ENCODE measurements at places on chromosomes 7 and 10.

GRCh38 chr10:17648243-17649035, 4.5 kb downstream of the STAM start:
- DNase-seq: peak; percentile 37

GRCh38 chr7:74199551-74200355, 10.1 kb upstream of the LAT2 start:
- no peak for DNase-seq

- peak; percentile 41 for DNase-seq
Observed at GRCh38 chr7:45259966-45260646, 102.5 kb downstream of the RAMP3 start.

DNA sequence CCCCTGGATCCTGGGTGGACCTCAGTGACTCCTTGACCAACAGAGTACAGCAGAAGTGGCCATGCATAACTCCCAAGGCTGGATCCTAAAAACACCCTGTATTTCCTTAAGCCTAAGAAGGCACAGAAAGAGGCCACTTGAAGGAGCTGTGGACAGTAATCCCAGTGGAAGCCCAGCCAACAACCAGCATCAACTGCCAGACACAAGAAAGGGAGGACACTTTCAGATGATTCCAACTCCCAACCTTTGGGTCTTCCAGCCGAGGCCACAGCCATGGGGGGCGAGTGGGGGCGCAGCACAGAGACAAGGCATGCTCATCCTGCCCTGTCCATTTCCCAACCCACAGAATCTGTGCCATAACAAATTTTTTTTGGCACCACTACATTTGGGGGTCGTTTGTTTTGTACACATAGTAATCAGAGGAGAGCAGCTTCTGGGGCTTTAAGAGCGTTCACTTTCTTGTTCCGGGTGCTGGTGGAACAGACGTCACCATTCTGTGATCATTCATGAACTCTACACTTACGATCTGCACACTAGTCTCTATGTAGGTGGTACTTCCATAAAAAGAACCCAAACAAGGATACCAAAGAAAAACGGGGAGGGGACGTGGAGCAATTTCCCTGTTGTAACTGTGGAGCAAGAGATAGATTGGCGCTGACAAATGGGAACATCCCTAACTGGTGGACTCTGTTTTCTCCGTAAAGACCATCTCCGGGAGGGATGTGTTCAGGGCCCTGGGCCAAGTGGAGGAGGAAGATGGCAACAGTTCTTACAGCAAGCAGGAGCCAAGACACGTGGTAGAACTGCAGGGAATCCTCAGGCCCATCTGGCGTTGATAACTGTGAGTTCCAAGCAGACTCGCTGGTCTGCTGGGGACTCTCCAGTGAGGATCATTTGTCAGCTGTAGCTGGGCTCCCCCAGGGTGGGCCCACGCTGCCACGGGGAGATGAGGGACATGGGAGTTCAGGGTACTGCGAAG, 6.0 kb upstream of the SLC29A3 start:
- no peak for DNase-seq

GRCh38 chr10:133260895-133261725, 15.6 kb downstream of the ADAM8 start:
- peak; percentile 37 for DNase-seq

GRCh38 chr7:93957767-93958166, 36.2 kb downstream of the GNG11 start:
- DNase-seq: no peak

DNA sequence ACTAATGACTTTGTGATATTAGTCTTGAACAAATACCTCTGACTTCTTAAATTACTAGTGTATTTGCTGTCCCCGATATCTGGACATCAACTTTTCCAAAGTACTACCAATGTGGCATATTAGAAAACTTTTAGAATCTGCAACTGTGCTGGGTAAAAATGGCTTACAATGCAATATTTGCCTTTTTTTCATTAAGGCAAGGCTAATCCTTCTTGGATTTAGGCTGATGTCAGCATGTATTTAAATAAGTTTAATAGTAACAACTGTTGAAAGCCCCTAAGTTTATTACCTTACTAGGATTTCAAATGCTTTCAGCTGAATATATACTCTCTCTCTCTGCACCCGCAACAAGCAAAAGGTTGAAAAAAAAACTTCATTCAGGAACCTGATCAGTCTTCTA, 1232.3 kb downstream of the REEP3 start:
- no peak for DNase-seq

GRCh38 chr10:17062493-17062892, 67.1 kb downstream of the CUBN start:
- no peak for DNase-seq

DNA sequence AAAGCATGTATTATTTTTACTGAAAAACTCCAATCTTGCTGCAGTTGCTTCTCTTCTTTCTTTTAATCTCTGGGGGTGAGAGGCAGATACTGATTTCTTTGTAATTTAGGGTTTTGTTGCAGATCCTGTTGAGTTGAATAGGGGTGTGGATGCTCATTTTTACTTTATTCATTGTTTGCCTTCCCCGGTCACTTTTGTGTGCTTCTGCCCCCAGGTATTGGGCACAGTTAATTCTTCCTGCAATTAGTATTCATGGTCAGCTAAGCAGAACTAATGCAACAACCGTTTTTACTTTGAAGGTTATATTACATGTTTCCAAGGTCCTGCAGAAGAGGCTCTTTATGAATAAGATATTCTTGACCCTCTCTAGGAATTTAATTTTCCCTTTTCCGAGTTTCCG, 96.4 kb downstream of the BUB3 start:
- no peak for DNase-seq

GRCh38 chr10:76031099-76031498, 599.7 kb downstream of the LRMDA start:
- no peak for DNase-seq

DNA sequence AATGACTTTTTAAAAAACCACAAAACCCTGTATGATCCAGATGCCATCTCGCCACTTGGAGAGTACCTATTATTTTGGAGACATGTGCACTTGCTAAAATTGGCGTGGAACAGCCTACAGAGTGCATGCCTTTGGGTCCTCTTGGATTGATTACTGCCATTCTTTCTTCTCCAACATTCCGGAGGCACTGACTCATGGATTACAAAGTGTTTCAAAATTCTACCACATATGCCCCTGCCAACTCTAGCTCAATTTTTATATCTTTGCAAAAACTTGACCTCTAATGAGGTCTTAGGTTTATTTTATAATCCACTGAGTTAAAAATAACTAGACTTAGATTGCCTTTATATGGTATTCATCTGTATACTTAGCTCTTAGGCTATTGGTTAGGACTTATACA, 55.8 kb upstream of the KIF5B start:
- DNase-seq: no peak

DNA sequence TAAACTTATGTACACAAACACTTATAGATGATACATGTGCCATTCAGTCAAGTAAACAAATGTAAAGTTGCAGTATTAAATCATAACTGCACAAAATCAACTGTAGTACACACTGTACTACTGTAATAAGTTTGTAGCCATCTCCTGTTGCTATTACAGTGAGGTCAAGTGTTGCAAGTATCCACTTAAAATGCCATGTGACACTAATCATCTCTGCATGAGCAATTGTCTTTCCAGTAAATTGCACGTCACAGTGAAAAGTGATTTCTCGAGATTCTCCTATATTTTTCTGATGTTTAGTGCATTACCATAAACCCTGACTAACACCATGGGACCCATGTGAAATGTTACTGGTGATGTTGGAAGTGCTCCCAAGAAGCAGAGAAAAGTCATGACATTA, 293.3 kb upstream of the SP4 start:
- DNase-seq: no peak

- DNase-seq: no peak
Observed at GRCh38 chr7:137996386-137996851, 5.5 kb downstream of the CREB3L2 start.

DNA sequence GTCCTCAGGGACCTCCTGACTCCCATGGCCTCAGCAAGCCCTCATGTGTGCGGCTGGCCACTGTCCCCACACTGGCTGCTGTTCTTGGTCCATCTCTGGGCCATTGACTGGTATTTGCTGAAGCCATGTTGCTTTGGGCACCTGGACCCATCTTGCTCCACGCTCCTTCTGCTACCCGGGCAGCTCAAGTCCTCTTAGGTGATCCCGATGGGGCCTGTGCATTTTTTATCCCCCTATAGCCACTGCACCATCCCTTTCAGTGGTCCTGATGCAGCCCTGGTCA, 16.7 kb downstream of the RAMP3 start:
- DNase-seq: no peak

DNA sequence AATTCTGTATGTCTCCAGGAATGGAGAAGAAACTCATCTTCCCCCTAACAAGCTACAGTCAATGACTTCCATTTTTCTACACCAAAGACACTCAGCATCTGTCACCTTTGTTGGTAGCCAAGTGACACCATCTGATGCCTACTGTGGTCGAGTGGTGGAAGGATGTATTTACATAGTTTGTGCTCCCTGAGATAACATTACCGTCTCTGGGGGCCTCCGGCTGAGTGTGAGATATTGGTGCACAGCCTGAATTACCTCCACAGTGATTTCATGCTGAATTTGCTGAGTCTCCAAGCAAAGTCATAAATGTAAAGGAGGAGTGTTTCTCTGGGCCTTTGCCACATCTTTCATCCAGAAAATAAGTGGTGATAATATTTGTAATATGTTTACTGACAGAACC, 114.0 kb downstream of the GRID1 start:
- no peak for DNase-seq

DNA sequence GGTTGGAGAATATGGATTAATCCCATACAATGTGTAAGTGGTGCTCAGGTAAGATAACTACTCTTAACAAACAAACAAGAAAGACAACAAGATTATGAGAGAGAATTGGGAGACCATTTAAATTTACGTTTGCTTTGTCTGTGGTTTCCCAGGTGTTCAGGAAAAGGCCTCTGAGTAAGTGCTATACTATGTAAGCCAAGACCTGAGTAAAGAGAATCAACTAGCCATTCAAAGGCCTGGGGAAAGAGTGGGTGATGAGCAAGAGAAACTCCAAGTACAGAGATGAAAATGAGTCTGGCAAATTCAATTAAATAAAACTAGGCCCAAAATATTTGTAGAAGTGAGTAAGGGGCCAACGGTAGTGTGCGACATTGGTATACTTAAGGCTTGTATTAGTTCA, 9.9 kb downstream of the CSTF2T start:
- DNase-seq: no peak

DNA sequence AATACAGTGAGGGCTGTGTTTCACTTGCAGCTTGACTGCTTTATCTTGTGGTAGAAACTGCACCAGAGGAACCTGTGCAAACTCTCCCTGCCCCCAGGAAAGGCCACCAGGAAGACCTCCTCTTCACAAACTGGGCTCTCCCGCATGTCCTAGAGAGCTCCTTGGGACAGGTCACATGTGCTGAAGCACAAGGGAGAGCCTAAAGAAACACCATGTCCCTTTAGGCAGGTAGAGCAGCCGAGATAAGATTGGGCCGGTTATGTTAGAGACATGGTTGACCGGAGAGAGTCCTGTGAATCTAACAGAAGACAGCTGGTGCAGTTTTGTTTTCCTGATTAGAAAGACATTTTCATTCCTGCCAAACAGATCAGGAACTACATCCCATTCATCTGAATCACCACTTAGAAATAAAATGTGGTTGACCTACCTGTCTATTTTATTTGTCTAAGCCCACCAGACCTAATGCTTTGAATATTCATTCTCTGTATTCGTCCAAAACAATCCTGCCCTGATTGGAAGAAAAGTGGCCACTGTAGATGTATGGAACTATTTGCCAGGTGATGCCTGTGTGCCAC, 224.1 kb downstream of the GLI3 start:
- DNase-seq: no peak

DNA sequence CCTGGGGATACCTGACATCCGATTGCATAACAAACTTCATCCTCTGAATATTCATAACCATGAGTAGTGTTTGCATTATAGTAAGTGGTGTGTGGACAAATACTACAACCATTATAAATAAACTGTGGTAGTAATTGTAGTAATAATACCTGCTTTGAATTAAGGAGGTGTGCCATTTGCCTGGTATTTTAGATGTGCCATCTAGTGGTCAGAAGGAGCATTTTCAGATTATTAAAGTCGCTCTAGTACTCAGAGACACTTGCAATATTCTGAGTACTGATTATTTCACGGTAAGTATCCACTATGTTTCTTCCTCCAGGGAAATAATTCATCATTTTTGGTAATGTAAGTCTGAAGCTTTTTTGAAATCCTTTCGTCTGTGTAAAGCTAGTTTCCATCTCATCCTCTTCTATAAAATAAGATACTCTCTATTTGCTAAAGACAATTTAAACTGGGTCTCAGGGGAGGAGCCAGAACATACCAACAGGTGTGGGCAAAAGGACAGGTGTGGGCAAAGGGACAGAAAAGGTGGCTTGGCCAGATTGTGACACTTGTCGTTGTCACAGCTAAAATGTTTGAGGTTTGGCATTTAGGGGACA, 115.3 kb upstream of the WDR11 start:
- no peak for DNase-seq

- DNase-seq: no peak
Observed at GRCh38 chr10:31836569-31837406, 91.8 kb downstream of the ARHGAP12 start.

DNA sequence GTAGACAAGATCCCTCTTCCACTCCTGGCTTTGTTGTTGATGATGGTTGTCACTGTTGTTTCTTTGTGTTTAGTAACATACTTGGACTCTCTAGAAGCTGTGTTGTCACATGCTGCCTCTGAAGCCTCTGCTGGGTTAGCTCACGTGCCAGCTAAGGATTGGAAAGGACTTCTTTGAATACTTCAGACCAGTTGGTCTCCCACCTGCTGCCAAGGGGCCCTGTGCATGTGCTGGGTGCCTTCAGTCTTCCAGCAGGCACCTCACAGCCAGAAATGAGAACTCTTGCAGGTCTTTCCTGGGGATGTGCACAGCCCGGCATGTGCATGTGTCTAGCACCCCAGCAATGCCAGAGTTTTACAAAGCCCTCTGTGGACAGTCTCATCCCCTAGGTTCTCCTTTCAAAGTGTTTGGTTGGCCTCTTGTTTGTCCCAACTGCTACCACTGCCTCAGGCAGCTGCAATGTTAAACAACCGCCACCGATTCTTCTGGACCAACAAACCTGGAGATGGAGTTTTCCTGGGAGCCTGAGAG, 21.7 kb upstream of the NCAPG2 start:
- no peak for DNase-seq

DNA sequence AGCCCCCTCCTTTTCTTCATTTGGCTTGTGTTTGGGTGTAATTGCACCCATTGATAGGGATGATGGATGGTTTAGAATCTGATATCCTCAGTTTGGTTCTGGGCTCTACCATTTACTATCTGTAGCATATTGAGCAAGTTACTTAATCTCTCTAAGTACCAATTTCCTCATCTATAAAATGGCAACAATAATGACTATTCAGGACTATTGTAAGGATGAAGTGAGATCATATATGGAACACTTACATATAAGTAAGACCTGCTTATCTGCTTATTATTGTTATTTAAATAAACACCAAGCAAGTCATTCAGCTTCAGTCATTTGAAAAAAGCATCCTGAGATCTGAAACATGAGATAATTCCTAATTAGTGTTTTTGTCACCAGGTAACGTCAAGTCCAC, 127.0 kb downstream of the SEC23IP start:
- no peak for DNase-seq

GRCh38 chr7:21675255-21675654, 132.4 kb downstream of the DNAH11 start:
- no peak for DNase-seq
